Adrenal gland (tissue), 19 donors: ENCODE measurements at places on chromosomes 16 and 17.

DNA sequence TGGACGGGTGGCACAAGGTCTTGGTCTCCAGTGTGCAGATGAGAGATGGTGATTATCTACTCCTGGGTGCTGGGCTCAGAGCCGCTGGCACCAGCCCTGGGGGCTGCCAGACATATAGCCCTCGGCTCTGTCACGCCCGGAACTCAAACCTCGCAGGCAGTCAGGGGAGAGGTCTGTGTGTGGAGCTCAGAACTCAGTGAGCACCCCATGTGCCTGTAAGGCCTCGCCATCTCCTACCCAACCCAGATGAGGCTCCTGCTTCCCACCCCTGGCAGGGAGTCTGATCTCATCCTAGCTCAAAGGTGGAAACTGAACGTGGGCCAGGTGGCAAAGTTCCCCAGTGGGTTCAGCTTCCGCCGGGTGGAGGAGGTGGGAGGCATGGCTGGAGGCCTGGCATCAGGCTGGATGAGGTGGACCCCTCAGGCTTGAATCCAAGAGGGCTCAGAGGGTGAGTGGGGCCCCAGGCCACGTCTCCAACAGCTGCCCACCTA is 22.6 kb upstream of the NPTX1 start:
- DNase-seq: no peak

GRCh38 chr17:44352828-44353671 is 7.9 kb downstream of the GRN start:
- no peak for DNase-seq

DNA sequence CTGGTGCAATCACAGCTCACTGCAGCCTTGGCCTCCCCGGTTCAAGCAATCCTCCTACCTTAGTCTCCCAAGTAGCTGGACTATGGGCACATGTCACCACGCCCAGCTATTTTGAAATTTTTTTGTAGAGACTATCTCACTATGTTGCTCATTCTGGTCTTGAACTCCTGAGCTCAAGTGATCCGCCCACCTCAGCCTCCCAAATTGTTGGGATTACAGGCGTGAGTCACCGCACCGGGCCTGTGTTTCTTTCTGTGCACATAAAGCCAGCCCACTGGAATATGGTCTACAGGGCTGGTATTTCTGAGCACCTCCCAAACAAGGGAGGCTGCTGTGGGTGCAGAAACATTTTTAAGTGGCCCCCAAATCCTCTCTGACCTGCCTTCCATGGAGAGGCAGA is 8.4 kb downstream of the TMEM95 start:
- no peak for DNase-seq

- DNase-seq: no peak
Measured at GRCh38 chr17:58007781-58008706, 998 bp upstream of the SRSF1 start.

- DNase-seq: peak; percentile 67
Measured at GRCh38 chr17:7915179-7915610, 894 bp downstream of the RNF227 start.

DNA sequence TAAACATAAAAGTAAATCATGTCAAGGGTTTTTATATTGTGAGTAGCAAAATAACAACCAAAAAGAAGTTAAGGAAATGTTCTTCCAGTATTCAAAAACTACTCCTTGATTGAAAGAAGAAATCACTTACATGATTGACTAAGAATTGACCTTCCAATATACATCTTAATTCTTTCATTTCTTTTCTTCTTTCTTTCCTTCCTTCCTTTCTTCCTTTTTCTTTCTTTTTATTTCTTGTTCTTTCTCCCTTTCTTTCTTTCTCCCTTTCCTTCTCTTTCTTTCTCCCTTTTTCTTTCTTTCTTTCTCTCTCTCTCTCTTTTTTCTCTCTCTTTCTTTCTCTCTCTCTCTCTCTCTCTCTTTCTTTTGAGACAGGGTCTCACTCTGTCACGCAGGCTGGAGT is 60.7 kb upstream of the SOX9 start:
- no peak for DNase-seq

GRCh38 chr16:54409982-54410381 is 123.4 kb upstream of the IRX3 start:
- no peak for DNase-seq

GRCh38 chr16:4918781-4919251 is 18.1 kb downstream of the PPL start:
- no peak for DNase-seq

GRCh38 chr17:67619555-67619954 is 98.2 kb upstream of the NOL11 start:
- no peak for DNase-seq

DNA sequence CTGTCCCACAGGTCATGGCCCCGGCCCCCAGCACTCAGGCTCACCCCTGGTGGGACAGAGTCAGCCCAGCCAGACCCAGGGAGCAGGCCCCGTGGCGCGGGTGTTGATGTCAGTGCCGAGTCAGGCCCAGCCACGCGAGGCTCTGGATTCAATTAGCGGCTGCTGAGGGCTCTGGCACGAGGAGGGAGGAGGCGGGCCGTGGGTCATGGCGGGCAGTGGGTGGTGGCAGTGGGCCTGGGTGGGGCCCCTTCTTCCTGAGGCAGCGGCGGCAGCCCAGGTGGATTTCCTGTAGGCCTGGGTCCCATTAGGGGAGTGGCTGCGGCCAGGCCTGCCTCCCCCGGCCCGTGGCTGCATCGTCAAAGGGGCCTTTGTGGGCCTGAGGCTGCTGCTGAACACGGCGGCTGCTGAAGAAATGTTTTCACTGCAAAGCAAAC is 12.9 kb downstream of the VASN start:
- no peak for DNase-seq

GRCh38 chr17:82222816-82223215 is 6.0 kb upstream of the SLC16A3 start:
- no peak for DNase-seq

GRCh38 chr17:50169881-50170459 is 4.2 kb downstream of the SGCA start:
- DNase-seq: no peak

DNA sequence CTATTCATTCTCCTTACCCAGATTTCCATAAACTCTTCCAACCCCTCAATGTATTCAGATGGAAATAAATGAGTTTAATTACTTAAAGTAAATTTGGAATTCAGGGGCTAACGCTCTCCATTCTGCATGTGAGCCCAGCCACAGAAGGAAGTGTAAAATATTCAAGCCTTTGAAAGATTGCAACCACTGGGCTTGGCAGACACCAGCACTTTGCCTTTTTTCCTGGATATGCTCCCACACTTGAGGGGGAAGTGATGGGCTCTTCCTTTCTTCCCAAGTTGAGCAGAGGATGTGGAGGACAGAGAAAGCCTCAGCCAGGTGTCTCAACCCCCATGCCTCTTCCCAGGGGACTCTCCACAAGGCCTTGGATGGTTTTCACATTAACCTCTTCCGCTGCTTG is 825.1 kb upstream of the EEF2KMT start:
- no peak for DNase-seq

DNA sequence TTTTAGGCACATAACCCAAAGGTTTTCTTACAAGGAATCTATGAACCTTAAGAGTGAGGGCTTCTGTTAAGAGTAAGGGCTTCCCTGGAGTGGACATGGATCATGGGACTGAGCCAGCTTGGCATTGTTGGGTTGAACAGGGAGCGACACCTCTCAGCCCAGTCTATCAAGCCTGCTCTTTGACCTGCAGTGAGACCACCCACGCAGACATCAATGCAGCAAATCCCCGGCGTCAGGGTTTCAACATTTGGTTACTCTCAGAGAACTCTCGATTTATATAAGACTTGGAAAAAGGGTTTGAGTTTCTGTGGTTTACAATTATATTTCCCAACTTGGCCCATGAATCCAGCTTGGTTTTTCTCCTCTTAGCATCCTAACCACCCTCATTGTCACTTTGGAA is 299.9 kb downstream of the WWOX start:
- DNase-seq: no peak

GRCh38 chr16:76428858-76429257 is 151.7 kb downstream of the CNTNAP4 start:
- no peak for DNase-seq

DNA sequence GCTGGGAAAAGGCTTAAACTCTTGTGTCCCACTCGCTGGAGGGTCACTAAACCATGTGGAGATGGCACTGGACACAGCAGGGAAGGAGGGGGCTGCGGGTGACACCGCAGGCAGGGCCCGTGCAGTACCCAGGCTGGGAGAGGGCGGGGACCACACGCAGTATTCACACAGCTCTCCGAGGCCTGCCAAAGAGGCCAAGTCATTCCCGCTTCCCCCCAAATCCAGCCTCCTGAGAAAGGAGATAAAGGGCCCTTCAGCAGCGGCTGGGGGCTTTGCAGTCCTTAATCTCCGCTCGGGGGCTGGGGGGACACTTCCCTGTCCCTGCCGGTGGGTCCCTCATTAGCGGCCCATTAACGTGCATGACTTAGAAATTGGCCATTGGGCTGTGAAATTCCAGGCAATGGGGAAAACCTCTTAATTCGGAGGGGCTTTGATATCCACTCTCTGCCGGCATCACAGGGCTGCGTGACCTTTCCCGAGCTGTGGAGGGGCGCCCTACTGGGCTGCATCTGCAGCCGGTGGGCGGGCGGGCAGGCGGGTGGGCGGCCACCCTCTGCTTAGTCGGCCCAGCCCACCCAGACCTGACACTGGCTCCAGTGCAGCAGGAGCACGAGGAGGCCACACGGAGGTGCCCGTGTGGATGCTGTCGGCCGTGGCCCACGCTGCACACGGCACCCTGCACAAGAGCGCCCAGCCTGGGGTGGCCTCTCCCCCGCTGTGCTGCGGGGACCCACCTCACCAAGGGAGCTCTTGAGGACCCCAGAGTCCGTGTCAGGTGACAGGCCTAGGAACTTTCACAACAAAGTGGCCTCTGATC is 2.6 kb upstream of the SLC38A8 start:
- DNase-seq: no peak

GRCh38 chr17:3440451-3440850 is 6.8 kb upstream of the OR1E2 start:
- no peak for DNase-seq

DNA sequence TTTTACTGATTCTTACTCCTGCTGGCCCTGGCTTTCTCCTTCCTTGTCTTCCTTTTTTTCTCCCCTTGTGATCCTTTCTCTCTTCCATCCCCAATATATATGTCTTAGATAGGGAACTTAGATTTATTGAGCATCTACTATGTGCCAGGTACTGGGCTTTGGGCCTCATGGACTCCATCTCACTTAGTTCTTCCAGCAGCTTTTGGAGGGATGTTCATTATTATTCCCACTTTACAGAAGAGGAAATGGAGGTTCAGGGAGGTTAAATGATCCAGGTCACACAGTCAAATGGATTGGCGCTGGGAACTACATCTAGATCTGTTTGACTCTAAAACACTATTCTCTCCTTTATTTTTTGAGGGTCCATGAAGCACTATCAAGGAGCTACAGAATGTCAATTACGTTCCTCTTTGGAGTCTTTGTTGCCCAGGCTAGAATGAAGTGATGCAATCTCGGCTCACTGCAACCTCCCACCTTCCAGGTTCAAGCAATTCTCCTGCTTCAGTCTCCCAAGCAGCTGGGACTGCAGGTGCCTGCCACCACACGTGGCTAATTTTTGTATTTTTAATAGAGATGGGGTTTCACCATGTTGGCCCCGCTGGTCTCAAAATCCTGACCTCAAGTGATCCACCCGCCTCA is 19.0 kb upstream of the PRKCA start:
- DNase-seq: no peak

- DNase-seq: peak; percentile 95
Measured at GRCh38 chr16:24635900-24636610, 93.4 kb upstream of the TNRC6A start.

- peak; percentile 92 for DNase-seq
Measured at GRCh38 chr16:85650844-85651628, 37.7 kb downstream of the GINS2 start.

GRCh38 chr17:56934280-56934679 is 20.4 kb upstream of the TRIM25 start:
- DNase-seq: no peak

- no peak for DNase-seq
Measured at GRCh38 chr16:14310519-14310991, 239.4 kb downstream of the MRTFB start.

DNA sequence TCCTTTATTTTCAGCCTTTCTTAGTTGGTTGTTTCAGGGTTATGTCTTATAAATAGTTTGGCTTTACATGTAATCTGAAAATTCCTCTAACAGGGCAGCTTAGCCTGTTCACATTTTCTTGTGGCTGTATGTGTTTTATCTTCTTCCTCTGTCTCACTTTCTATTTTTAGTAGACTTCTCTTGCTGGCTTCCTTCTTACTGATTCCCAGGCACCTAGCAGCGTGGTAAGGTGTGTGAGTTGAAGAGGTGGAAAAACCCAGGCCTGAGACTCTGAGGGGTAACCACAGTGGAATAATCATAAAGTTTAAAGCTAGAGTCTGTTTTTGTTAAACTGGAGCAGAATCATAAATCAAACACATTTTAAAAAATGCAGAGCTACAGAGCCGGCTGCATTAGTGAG is 190.9 kb downstream of the LGALS9B start:
- DNase-seq: no peak

DNA sequence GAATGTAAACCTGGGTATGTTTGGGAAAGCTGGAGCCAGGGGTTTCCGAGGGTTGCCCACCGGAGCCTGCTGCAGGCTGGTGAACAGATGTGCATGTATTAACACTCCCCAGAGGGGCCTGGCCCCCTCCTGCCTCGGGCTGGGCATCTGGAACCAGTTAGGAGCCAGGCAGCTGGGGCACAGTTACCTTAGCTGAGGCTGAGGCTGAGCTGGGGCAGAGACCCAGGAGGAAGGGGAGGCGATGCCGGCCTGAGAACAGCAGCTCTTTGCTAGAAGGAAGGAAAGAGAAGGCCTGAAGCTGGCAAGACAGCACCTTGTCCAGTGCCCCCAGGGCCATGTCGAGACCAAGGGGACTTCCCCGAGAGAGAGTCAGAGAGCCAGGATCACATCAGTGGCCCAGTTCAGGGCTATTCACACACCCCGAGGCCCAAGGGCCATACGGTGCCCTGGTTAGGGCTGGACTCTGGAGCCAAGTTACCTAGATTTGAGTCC is 65.8 kb downstream of the RMI2 start:
- no peak for DNase-seq
